ENCODE measurements at places on chromosomes 2 and 18. TPM values are rescaled to one million over a fixed set of nuclear protein-coding genes. Genes with fewer than 3 reads are reported as not detected.
A peak's percentile ranks its signal among the peaks of the same experiment; 100 is the strongest.

DNA sequence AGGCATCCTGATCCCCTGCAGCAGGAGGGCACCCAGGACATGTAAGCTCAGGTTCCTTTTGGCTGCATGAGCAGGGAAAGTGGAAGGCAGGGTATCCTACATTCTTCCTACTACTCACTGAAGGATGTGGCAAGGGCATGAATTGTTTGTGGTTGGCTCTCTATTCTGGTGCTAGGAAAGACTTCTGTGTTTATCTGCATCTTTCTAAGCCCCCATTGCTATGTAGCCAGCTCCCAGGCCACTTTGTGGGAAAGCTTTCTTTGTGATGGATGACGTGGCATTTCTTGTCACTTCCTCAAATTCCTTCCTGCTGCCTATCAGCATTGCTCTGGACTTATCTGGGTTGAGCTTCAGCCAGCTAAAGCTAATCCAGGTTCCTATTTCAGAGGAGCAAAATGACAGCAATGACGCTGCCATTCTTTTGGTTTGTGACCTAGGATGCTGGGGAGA lies 46.2 kb downstream of the MEIS1 start:
- DNase-seq = peak; percentile 93

GRCh38 chr2:180876506-180876905 lies 103.9 kb upstream of the UBE2E3 start:
- no peak for DNase-seq

GRCh38 chr18:12359515-12359927 lies 17.5 kb downstream of the AFG3L2 start:
- peak; percentile 39 for DNase-seq

GRCh38 chr18:4445902-4446301 lies 9.2 kb downstream of the DLGAP1 start:
- no peak for DNase-seq

- DNase-seq = no peak
Observed at GRCh38 chr2:69512446-69512845, 75.2 kb upstream of the NFU1 start.

DNA sequence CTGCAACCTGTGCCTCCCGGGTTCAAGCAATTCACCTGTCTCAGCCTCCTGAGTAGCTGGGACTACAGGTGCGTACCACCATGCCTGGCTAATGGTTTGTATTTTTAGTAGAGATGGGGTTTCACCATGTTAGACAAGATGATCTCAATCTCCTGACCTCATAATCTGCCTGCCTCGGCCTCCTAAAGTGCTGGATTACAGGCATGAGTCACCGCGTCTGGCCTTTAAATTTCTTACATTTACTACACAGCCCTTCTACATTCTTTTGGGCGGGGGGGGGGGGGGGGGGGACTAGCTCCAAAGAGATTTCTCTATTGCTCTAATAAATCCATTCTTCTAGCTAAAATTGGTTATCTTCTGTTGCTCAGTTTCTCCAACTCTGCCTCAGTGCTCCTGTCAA lies 964.9 kb upstream of the ACVR2A start:
- DNase-seq = no peak

GRCh38 chr2:196598412-196598811 lies 41.1 kb upstream of the CCDC150 start:
- no peak for DNase-seq

GRCh38 chr2:68302281-68302875 lies 17.4 kb downstream of the CNRIP1 start:
- DNase-seq = no peak

GRCh38 chr2:11839916-11840315 lies 93.5 kb downstream of the LPIN1 start:
- DNase-seq = no peak

The HNMT gene
- total RNA-seq = 13.4 TPM

The C2orf80 gene
- not detected for total RNA-seq

DNA sequence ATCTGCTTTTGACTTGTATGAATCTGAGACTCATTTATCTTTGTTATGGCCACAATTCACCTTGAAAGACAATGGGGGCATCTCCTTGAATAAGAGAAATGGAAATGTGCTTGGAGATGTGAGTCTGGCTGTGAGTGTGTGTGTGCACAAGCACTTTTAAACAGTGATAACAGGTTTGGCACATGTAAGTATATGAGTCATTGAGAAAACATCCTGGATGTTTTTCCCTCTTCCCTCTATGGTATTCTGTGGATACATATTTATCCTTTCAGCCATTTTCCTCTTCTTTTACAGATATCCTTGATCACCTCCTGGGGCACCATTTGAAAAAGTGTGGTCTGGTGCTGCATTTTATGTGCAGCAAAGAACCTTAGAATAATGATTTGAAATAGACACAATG lies 317.3 kb upstream of the THUMPD2 start:
- DNase-seq = peak; percentile 49

- DNase-seq = no peak
Observed at GRCh38 chr18:46761059-46761769, 4.4 kb upstream of the ST8SIA5 start.

DNA sequence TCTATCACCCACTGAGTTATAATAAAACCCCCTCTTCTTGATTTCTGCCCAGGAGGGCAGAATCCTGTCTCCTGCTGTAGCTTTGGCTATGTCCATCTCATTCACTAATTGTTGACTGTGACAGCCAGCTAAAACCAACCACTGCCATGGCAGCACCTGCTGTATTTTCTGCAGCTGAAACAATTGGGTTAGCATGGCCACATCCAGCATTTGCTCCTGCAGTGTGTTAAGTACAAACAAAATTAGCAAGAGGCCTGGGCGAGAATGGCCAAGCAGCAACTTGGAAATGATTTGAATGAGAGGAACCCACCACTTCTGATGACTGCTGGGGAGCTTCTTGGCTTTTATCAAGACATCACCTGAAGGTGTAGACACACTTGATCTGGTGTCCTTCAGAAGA lies 89.4 kb upstream of the LRRTM1 start:
- no peak for DNase-seq

The ESPNL gene
- total RNA-seq = not detected

- DNase-seq = no peak
Observed at GRCh38 chr2:120874888-120875275, 139.2 kb downstream of the GLI2 start.

The HOXD9 gene
- 3.9 TPM for total RNA-seq

The SP140 gene
- total RNA-seq = not detected

DNA sequence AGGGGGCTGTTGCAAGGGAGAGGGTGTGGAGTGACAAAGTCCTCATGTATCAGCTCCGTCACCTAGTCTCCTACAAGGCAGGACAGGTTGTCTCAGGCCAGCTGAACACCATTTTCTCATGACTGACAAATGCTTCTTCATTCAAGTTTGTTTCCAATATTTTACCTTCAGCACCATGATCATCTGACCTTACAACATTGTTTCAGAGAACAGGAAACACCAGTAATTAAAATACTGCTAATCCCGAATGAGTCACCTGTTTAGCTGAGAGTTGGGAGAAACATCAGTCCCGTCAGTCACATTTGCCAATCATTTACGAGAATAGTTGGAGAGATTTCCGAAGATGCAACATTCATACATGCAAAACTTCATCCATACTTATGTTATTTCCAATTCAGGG lies 25.7 kb upstream of the SP5 start:
- no peak for DNase-seq

- no peak for DNase-seq
Observed at GRCh38 chr2:182784058-182784706, 68.1 kb downstream of the DNAJC10 start.

- no peak for DNase-seq
Observed at GRCh38 chr2:173652311-173652710, 297.6 kb downstream of the CDCA7 start.

DNA sequence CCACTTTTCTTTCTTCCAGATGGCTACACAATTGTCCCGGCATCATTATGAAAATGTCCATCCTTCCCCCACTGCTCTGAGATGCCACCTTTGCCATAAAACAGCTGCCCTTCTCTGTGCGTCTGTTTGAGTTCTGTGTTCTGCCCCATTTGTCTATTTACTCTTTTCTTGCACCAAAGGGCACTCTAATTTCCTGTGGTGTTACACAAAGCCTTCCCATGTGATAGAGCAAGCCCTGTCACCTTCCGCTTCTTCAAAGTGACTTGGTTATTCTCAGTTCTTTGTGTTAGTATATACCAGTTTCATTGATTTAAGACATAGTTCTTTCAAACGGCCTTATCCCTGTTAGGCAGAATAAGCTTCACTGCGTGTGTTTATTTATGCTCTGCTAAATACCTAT lies 84.1 kb downstream of the FBXO15 start:
- DNase-seq = no peak

GRCh38 chr18:71321319-71321718 lies 1032.5 kb downstream of the SOCS6 start:
- no peak for DNase-seq

GRCh38 chr18:34932363-34932762 lies 108.8 kb upstream of the MAPRE2 start:
- no peak for DNase-seq
